ENCODE measurements at places on chromosomes 16 and 17.
A peak's percentile ranks its signal among the peaks of the same experiment; 100 is the strongest.

DNA sequence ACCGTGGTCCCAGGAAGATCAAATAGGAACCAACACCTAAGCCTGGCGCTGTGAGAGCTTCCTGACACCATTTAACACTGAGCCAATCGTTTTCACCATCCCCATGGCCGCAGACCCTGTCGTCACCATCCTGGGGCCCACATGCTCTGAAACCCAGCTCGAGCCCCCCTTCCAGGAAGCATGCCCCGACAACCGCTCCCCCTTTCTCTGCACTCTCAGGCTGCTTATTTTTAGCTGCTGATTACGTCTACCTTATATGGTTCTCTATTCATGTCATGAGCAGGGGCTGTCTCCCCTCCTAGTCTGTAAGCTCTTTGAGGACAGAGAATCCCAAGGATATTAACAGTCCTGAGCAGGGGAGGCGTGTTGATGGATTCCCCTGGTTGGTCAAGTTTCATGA, 10.5 kb downstream of the SRL start:
- no peak for DNase-seq

GRCh38 chr17:36592316-36592715, 637 bp downstream of the DHRS11 start:
- DNase-seq, result no peak

DNA sequence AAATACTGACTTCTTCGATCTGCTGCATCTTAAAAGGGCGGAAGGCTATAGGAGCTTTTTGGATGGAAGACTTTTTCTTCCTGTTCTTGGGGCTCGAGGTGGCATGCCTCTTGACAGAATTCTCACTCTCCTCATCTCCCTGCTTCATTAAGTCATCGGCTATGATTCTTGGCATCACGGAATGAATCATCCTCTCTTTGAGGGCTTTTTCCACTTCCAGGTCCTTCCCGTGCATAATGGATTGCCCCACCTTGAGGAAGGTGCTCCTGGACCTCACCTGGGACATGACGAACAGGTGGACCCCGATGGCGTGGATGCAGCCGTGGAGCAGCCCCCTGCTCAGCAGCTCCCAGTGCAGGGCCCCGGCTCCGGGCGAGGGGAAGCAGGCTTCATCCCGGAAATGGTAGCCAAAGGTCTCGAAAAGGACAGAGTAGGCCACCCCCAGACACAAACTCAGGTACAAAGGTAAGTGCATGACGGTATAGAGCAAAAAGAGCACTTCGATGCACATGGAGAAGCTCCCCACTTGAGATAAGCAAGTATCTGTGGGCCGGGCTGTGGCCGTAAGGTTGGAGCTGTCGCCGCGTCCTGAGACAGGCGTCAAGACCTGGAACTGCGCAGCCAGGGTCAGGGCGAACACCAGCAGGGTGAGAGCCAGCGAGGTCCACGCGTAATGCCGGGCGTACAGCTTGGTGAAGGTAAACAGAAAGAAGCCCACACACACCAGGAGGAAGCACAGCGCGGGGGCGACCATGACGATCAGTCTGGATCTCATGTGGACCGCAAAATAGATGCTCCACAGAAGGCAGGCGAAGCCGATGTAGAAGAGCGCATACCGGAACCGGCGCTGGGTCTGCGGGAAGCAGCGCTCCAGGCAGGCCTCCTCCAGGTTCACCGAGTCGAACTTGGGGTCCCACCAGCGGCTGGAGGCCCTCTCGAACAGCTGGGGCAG, 1.7 kb downstream of the ADCY9 start:
- DNase-seq, result no peak

- peak; percentile 91 for DNase-seq
Observed at GRCh38 chr16:69339289-69340094, at the start of the genes COG8 and NIP7. COG8 (minus strand) TSS chr16:69339564; CDS start chr16:69339552, 12 bp downstream. NIP7 (plus strand) TSS chr16:69339772; CDS start chr16:69339830, 58 bp downstream.

GRCh38 chr16:86549893-86550190, 5.2 kb downstream of the MTHFSD start:
- no peak for DNase-seq

DNA sequence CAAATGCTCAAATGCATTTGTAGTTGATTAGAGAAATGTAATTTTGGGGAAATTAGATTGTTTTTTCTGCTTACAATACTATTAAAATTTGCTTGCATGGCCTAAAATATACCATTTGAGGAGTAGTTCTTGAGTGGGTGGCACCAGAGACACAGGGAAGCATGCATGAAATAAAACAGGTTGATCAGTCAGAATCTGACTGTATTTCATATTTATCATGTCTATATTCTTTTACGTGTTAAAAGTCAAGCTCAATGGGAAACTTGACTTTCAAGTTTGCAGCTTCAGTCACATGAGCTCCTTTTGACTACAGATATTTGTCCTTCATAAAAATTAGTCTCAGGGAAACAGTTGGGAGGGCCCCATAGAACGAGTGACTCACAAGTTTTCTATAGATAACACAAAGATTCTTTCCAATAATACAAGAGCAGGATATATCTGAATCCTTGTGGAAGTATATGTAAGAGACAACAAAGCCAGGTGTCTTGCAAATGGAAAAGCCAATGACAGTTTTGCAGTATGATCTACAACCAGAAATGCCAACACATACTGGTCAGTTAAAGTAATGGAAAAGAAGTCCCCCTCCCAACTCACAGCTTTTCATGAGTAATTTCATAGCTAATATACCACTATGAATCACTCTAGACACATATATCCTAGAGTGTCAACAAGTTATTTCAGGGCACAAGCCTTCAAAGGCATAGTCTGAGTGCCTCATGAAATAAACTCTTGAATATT, 42.2 kb upstream of the CORO6 start:
- no peak for DNase-seq

GRCh38 chr16:76653390-76654026, 376.3 kb downstream of the CNTNAP4 start:
- DNase-seq, result no peak

DNA sequence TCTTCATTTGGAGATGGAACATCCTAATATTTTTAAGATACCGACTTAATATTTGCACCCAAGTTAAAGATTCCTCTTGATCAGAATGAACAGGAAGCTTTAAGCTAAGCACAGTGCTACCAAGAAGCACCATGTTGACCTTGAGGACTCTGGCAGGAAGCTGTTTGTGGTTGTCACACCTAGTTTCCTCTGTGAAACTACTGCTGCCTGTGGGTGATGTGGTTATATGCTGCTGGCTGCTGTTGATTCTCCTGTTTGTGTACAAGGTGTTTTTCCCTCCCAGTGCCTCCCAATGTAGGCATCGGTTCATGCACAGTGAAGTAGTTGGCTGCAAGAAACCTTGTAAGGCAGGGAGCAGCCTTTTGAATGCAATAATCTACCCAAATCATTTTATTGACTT, 23.4 kb downstream of the RBL2 start:
- peak; percentile 46 for DNase-seq

DNA sequence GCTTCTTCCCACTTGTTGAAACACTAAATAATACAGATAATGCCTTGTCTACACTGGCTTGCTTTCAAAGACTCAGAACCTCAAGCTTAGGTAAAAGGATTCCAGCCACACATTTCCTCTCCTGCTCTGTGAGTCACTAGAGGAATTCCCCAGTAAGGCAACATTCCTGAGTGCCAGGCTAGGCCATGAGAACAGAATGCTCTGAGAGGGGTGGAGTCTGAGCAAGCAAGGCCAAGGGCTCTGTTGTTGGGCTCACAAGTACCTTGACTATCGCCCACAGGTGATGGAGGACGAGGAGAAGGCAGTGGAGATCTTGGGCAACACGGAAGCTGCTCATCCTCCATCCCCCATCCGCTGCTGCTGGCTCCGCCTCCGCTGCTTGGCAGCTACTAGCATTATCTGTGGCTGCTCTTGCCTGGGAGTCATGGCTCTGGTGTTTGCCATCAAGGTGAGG, 6.7 kb upstream of the PHKG2 start:
- no peak for DNase-seq

GRCh38 chr16:26155221-26155620, 463.5 kb downstream of the HS3ST4 start:
- DNase-seq, result no peak

DNA sequence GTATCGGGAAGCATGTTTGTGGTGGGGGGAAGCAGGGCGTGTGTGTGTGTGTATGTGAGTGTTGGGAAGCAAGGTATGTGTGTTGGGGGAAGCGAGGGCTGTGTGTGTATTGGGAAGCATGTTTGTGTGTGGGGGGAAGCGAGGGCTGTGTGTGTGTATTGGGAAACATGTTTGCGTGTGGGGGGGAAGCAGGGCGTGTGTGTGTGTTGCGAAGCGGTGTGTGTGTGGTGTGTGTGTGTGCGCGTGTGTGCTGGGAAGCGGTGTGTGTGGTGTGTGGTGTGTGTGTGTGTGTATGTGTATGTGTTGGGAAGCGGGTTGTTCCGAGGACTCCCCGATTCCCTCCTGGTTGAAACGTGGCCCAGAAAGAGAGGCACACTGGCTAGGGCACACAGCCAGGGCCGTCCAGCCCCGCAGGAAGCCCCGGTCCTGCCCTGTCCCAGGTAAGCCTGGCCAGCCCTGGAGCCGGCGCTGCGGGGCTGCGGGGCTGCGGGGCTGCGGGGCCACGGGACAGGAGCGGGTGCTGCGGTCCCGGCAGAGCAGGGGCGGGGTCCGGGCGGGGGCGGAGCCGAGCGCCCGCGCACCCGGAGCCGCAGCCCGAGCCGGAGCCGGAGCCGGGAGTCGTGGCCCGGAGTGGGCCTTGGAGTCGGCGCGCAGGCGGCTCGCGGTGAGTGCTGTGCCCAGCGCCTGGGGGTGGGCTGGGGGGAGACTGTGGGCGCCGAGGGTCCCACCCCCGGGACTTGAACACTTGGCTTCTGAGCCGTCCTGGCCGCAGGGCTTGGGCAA, at the start of gene NOD2:
Gene NOD2, plus strand, starts transcription at position 608 of the 783 bp plus-strand sequence. CDS start 5,890 bp downstream, outside the sequence.
- DNase-seq, result peak; percentile 18
